ENCODE measurements at places on chromosomes 3 and 15. TPM values are rescaled to one million over a fixed set of nuclear protein-coding genes. Genes with fewer than 3 reads are reported as not detected.

GRCh38 chr3:151327571-151328198 is 1.7 kb downstream of the P2RY13 start:
- peak; percentile 35 for ATAC-seq

- peak; percentile 22 for ATAC-seq
These were observed 35.5 kb downstream of the FAH start for GRCh38 chr15:80188251-80188650.

- no peak for ATAC-seq
These were observed 90.4 kb upstream of the TSEN2 start for GRCh38 chr3:12393894-12394293.

DNA sequence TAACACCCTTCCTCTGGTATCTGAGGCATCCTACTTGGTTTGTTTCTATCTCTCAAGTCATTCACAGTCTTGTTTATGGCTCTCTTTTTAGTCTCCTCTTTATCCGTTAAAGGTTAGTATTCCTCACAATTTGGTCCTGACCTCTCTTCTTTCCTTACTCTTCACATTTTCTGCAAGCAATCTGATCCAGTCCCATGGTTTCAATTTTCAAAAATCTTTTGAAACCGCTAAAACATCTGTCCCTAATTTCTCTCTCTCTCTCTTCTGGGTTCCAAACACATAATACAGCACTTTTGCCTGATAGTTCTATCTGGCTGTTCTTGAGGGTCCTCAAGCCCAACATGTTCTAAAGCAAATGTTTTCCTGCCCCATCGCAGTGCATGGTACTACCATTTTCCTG is 149.0 kb downstream of the SERPINI1 start:
- ATAC-seq, result no peak

DNA sequence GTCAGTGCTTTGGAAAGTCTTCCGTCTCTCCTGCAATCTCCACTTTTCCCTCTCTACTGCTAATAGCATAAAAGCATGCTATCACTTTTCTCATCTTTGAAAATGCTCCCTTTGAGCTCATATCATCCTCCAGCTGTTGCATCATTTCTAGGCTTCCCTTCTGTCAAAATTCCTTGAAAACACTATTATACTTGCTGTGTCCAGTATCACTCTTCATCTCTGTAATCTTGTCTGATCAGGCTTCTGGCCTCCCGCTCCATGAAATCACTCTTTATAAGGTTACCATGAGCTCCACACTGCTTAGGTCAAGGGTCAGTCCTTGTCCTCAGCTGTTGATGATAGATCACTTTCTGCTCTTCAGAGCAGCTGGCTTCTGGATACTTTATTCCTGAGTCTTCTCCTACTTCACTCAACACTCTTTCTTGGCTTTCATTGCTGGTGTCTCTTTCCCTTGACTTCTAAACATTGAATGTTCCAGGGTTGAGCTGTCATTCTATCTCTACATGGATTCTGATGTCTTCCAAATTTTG is 50.9 kb upstream of the SPTSSB start:
- no peak for ATAC-seq

GRCh38 chr3:152756807-152757206 is 78.1 kb upstream of the P2RY1 start:
- ATAC-seq, result no peak

GRCh38 chr3:78154521-78155186 is 1114.8 kb downstream of the ROBO2 start:
- no peak for ATAC-seq

VIPR1 gene
- 3.9 TPM for total RNA-seq
